ENCODE measurements at places on chromosomes 3 and 15.

DNA sequence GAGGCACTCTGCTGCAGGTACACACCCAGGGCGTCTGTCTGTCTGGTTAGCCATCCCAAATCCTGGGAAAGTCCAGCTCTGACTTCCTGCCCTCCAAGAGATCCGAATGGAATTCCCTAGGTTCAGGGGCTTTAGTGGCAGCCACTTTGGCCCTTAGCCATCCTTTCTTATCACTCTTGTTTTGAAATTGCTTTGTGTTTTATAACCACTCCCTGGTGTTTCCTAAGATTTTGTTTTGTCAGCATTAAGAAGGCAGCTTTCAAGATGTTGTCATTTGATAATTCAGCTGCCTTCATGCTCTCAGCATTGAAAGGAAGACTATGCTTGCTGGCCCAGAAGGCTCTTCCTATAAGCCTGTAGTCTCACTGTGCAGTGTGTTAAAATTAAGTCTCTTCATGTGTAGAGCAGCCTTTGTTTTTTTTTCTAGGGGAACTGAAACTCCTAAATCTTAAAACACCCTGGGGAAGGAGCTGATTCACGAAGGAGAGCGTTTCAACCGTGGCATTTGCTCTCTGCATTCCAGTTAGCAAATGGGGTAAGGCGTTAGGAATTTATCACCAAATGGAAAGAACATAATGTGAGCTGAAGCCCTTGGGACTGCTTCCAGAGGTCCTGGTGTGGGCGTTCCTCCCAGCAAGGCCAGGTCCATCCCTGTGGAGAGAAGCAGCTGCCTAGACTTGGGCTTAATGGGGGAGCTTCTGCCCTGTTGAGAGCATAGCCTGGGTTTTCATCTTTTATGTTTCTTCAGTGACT is 14.2 kb upstream of the CLEC3B start:
- peak; percentile 89 for DNase-seq

GRCh38 chr15:71571641-71572040 is 238.7 kb upstream of the NR2E3 start:
- DNase-seq: no peak

- DNase-seq: no peak
Observed at GRCh38 chr15:25766417-25766816, 96.7 kb downstream of the ATP10A start.

- DNase-seq: no peak
Observed at GRCh38 chr3:170751899-170752293, 118.1 kb downstream of the RPL22L1 start.

DNA sequence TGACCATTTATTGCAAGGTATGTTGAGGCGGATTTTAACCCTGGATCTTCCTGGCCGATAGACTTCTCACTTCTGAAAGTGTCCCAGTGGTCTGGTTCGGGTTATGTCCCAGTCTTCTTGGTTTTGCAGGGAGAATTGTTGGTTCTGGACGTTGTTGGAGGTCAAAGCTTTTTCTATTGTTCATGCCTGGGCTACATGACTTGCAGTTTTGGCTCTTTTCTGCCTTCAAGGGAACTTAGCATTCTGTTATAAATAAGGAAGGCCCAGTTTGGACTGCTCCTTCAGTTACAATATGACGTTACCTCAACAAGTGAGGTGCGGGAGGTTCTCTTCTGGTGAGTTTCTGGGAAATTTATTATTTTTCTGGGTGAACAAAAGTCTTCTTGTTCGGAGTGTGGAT is 614.3 kb downstream of the DIPK2A start:
- DNase-seq: no peak

GRCh38 chr3:37140899-37141541 is 33.4 kb downstream of the LRRFIP2 start:
- no peak for DNase-seq

DNA sequence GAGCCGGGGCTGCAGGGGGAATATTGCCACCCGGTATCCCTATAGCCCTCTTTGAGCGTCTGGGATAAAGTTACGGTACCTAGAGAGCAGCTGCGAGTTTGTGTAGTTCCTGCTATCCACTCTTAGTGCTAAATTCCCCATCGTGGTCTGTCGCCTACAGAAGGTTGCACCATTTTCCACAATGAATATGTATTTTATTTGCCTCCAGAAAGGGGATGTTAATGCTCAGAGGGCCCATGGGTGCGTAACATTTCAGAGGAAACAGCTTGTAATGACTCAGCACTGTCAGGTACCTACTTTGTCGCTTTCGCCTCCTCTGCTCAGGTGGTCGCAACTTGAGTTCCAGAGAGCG is 1.1 kb downstream of the SLCO3A1 start:
- no peak for DNase-seq

GRCh38 chr3:189797103-189797750 is 166.0 kb downstream of the TP63 start:
- DNase-seq: no peak

DNA sequence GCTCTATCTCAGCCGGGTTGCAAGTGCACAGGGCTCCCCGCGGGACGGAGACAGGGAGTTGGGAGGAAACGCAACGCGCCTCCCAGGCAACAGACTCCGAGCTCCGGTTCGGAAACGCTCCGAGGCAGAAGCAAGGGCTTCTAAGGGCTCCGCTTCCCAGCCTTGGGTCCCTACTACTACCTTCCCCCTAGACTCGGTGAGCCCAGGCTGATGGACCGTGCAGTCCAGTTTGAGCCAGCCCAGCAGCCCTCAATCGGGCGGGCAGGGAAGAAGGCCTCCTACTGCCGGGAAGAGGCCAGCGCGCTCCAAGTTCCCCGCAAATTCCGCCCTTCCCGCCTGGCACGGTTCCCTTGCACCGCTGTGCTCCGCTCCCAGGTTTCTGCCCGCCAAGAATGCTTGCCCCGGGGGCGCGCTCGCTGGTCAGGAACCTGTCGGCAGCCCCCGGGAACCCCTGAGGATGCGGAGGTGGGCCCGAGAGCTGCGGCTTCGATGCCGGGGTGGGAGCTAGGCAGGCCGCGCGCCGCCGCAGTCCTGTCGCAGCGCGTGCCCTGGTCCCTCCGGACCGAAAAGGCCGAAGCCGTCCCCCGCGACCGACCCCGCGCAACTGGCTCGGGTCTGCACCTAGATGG is 728 bp downstream of the TRANK1 start:
- DNase-seq: peak; percentile 80

- no peak for DNase-seq
Observed at GRCh38 chr15:57485869-57486268, 105.8 kb upstream of the MYZAP start.

GRCh38 chr15:65981837-65982626 is 112.7 kb downstream of the RAB11A start:
- no peak for DNase-seq
